ENCODE measurements at places on chromosomes 2 and 18. TPM values are rescaled to one million over a fixed set of nuclear protein-coding genes. Genes with fewer than 3 reads are reported as not detected.

- no peak for DNase-seq
Measured at GRCh38 chr18:24053211-24053610, 38.7 kb downstream of the TTC39C start.

Gene ASPRV1
- 0.21 TPM for total RNA-seq

DNA sequence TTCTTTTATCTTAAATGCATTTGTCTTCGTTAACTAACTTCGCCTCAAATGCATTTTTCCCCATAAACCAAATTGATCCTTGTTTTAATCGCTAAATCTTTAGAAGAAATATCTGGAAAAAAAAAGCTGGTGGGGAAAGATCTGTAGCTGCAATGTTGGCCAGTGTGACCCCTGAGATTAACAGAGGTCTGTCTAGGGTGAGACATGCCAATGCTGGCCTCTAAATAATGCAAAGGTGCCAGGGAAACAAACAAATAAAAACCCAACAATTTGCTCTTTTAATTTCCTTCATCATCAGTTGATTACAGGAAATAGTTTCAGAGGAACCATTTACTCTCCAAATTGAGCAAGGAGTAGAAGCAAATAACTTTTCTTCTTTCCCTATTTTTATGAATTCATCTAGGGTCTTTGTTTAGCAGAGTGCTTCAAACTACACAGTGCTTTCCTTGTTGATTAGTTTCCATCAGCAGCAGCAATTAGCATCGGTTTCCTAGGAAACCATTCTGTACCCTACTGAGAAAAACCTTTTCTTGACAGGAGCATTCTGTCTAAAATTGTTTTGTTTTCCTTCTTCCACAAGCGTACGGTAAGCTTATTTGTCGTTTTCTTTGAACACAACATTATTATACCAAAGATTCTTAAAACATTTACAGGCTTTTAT lies 100.5 kb upstream of the UNC80 start:
- no peak for DNase-seq

DNA sequence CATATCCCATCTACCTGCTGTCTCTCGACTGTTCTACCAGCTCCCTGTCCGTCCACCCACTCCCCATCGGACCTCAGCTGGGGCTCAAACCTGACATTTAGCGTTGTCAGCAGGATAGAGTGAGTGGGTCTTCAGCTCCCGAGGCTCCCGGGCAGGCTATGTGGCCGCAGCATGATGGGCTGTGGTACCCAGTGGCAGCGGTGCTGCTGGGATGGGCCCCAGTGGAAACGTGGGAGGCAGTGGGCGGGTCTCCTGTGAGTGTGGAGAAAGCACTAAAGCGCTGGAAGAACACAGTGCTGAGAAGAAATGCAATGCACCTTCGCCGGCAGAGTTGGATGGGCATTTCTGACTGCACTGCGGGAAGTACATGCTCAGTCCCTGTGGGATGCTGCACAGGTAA lies 204.8 kb upstream of the SYT4 start:
- no peak for DNase-seq

- no peak for DNase-seq
Measured at GRCh38 chr18:39460136-39460535, 1894.5 kb upstream of the CELF4 start.

DNA sequence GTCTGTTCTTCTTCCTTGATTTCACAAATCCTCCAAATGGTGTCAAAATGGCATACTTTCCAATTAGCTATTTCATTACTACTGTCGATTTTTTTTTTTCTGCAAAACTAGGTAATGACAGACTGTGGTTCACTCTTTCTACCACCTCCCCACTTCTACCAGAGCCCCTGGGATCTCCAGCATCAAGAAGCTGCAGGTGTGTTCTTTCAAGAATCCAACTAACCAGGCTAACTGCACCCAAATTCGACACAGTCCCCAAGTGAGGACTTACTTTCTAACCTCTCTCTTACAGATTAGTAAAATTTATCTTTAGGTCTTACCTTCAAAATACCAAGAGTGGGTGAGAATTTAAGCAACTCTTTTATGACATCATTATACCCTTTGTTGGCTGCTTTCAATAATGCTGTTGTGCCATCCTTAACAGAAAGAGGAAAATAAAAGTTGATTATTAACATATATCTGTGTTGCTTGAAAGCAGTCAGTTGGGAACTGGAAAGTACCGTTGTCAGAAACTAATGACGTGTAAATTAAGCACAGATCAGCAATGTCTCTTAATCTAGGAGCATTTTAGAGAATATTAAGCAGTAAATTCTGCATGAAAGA lies 31.2 kb upstream of the NPC1 start:
- DNase-seq, result no peak

Gene AQP12B
- not detected for total RNA-seq

DNA sequence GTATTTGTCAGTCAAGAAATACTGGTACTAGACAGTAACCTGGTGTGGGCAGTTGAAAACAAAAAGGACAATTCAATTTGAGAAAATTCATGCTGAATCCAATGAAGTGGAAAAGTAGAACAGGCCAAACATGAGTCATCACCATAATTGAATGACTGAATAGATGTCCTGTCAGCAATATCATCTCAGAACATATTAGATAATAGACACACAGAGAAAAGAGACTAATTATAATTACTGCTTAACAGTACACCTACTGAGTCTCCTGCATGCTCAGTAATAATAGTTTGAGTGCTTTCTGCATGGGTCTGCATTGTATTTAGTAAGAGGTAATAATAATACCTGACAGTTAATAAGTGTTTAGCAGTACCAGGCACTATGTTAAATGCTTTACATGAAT lies 138.6 kb upstream of the ZC3H15 start:
- no peak for DNase-seq

Gene ANKRD23
- total RNA-seq, result 3.2 TPM

Gene THUMPD2
- 13.7 TPM for total RNA-seq

Gene DYNAP
- not detected for total RNA-seq

Gene SCN7A
- total RNA-seq, result 0.03 TPM

Gene IL1F10
- not detected for total RNA-seq

DNA sequence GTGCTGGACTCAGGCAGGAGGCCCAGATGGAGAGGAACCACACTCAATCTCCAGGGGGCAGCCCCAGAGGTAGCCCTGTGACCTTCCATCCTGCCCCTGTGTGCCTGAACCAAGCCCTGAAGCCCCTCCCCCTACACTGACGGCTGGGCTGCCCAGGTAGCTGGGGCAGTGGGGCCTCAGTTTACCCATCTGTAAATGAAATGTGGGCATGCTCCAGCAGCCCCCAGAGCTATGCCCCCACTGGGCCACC lies 15.8 kb downstream of the CROCC2 start:
- no peak for DNase-seq

Gene CXXC1
- total RNA-seq, result 60.8 TPM

- no peak for DNase-seq
Measured at GRCh38 chr2:187976259-187976985, 315.3 kb upstream of the GULP1 start.

Gene CRYBA2
- total RNA-seq, result not detected

Data from Panc1 (cell line).